ENCODE measurements at places on chromosomes 16 and 17. TPM values are rescaled to one million over a fixed set of nuclear protein-coding genes. Genes with fewer than 3 reads are reported as not detected.

Gene CCL11
- total RNA-seq: not detected

Gene TEX19
- not detected for total RNA-seq

Gene ZPBP2
- not detected for total RNA-seq

Gene PDIA2
- 2.7 TPM for total RNA-seq

Gene TOX3
- total RNA-seq: 15.7 TPM
